ENCODE measurements at places on chromosomes 12 and 14.

DNA sequence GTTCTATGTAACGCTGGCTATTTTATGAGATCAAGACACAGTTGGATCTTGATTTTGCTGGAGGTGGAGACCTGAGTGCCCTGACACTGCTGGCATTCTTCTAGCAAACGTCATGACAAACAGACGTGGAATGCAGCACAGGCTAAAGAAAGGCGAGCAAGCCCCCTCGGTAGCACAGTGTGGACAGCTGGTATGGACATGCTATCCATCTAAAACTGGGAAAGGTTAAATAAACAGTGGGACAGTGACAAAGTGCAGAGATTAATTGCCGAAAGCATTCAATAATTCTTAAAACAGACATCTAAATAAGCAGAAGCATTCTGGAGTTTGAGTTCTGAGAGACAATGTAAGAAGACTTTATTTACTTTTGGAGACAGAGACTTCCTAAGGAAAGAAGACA lies 237.2 kb downstream of the FBXL14 start:
- no peak for DNase-seq

DNA sequence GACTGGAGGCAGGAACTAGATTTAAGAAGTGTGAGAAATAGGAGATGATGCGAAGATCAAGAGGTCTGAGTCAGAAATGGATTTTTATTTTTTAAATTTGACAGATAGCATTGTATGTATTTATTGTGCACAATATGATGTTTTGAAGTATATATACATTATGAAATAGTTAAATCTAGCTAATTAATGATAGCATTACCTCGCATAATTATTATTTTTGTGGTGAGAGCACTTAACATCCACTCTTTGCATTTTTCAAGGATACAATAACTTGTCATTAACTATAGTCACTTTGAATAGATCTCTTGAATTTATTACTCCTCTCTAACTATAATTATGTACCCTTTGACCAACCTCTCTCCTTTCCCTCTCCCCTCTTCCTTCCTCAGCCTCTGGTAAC lies 3.7 kb downstream of the SMOC1 start:
- DNase-seq = no peak

GRCh38 chr12:95967301-95967700 lies 24.2 kb downstream of the AMDHD1 start:
- DNase-seq = no peak

GRCh38 chr12:1277905-1278304 lies 286.9 kb downstream of the ERC1 start:
- no peak for DNase-seq

DNA sequence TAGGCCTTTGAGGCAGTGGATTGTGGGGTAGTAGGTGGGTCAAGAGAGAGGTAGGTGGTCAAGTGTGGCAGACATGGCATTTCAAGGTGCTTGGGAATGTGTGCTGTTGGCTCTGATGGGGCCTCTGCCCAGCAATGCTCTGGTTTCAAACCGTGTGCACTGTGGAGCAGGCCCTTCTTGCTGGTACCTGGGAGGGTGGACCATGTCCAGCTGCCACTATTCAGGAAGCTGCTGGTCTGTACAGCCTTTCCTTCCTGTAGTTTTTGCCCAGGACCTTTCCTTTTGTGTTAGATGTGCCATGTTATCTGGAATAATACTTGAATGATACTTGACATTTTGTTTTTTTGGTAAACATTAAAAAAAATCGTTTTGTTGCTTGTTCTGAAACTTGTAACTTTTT lies 14.8 kb downstream of the RIMKLB start:
- no peak for DNase-seq

DNA sequence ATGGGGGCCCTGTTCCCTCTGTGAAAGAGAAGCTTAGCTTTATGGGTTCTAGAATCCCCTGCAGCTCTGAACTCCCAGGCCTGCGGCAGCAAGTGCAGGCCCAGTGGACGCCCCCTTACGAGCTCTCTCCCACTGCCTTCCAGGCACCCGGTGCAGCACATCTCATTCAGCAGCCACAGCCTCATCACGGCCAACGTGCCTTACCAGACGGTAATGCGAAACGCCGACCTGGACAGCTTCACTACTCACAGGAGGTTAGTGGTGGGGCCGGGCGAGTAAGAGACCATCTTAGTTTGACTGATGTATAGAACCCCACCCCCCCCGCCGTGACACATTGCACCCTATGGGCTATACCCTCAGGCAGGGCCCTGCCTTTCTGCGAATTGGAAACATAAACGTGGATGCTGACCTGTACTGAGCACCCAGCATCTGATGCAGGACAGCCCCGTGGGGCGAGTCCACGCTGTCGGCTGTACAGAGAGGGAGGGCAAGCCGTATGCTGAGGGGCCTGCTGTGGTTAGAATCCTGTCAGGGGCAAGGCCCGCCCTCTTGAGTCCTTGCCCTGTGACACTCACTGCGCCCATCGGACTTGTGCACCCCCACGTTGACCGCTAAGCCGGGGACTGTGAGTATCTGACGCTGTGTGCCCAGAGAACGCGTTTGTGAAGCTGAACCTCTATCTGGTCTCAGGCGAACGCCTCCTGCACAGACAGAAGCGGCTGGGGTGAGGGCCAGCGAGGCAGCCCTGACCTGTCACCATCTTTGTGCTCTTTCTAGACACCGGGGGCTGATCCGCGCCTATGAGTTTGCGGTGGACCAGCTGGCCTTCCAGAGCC lies 71.7 kb downstream of the TESC start:
- no peak for DNase-seq

- DNase-seq = no peak
Observed at GRCh38 chr12:108612788-108613282, 15.0 kb upstream of the TMEM119 start.

GRCh38 chr12:1102791-1103450 lies 111.9 kb downstream of the ERC1 start:
- no peak for DNase-seq

DNA sequence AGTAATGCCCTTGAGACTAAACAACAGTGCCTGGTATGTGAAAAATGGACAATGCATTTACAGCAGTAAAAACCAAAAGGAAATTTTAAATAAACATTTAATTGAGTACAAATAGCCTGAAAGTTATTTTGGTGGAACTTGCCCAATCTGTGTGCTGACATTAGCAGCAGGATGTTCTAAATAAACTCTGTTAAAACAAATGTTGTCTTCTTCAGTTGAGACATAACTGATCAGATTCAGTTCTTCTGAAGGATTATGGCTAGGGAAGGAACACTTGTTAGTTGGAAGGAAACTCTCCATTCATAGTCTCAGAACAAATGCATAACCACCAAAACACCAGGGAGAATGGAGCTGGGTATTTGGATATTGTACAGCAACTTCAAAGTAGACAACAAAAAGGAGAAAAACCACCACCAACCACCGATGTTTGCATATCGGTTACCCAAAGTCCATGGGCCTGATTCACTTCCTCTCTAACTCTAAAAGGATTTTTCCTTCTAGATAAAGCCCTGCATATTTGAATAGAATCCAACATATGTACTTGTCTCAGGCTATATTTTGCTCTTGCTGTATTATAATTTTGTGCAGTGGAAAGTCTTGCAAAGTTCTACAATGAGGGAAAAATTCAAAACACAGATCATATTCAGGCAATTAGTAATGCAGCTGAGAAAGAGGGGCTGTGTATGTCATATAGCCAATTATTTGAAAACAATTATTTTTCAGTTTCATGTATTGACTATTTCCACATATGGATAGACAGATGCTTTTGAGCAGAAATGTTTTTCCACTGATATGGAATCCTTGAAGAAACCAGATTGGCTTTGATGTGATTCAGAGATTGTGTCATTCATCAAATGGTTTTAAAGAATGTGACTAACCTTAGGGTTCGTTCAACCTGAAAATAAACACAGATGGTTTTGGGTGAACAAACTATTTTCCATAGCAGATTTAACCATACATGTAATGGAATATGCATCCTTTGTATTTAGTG lies 152.2 kb upstream of the BMP4 start:
- no peak for DNase-seq

DNA sequence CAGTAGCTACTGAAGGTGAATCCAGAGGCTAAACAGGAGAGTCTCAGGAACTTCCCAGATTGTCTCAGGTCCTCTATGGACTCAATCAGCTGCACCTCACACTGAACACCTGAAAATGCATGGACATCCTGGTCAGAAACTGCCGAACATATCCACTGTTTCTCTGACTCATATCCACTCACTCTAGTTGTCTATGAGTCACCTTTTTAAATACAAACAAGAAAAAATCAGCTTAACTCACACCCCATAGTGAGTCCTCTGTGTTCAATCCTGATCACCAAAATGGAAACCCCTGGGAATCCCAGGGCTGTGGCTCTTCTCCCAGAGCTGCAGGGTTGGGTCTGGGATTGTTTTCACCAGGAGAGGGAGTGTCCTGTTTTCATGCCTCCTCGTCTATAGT lies 556.7 kb downstream of the TMEM121 start:
- no peak for DNase-seq
